ENCODE measurements at places on chromosomes 7 and 10.

- DNase-seq, result no peak
Observed at GRCh38 chr10:42836771-42837468, 54.3 kb downstream of the BMS1 start.

DNA sequence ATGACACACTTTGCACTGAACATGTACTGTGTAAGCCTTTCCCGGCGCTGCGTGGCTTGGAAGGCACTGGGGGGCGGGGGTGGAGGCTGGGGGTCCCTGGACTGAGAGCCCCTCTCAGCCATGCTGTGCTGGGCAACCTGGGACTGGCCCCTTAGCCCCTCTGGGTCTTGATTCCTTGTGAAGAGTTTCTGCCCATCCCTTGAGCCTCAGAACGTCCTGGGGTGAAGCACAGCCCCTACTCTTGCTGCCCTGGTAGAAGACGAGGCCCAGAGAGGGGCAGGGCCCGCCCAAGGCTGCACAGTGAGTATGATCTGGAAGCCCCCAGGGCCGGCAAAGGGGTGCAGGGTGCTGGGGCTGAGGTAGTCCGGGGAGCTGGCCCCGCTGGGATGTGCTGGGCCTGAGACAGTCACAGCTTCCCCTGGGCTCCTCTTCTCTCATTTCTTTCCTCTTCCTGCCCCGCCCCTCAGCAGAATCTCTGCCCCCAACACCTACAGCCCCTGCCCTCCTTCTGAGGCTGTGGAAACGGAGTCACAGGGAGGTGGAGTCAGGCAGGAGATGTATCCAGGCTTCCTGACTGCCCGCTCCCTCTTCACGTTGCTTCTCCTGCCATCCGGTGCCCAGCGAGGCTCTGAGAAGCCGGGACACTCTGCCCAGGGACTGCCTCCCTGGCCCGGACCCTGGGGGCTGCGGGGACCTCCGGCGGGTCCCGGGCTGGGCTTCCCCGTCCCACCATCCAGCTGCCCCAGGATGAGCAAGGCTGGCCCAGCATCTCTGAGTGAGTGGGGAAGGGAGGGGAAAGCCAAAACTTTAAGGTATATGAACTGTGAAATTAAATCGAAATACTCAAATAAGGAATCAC, 60.5 kb downstream of the UNCX start:
- no peak for DNase-seq

GRCh38 chr7:129792721-129793120, 160.0 kb downstream of the UBE2H start:
- no peak for DNase-seq

DNA sequence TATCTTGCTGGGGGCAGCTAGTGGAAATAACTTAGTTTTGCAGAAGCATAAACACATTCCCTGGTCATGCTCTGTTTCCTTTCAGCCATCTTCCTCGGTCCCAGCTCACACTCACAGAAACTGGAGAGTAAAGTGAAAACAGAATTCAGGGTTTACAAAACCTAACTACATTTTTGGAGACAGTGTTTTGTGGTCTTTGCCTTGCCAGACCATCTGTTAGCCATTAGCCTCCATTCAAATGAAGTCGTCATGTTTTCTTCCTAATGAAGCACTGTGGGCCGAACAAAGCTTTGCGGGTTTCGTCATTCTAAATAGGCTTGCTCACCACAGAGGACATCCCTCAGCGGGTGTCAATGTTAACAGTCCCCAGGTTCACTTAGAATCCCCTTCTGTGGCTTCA, 214.6 kb upstream of the TMEM72 start:
- no peak for DNase-seq

GRCh38 chr10:70679498-70679897, 7.2 kb downstream of the ADAMTS14 start:
- DNase-seq, result no peak

DNA sequence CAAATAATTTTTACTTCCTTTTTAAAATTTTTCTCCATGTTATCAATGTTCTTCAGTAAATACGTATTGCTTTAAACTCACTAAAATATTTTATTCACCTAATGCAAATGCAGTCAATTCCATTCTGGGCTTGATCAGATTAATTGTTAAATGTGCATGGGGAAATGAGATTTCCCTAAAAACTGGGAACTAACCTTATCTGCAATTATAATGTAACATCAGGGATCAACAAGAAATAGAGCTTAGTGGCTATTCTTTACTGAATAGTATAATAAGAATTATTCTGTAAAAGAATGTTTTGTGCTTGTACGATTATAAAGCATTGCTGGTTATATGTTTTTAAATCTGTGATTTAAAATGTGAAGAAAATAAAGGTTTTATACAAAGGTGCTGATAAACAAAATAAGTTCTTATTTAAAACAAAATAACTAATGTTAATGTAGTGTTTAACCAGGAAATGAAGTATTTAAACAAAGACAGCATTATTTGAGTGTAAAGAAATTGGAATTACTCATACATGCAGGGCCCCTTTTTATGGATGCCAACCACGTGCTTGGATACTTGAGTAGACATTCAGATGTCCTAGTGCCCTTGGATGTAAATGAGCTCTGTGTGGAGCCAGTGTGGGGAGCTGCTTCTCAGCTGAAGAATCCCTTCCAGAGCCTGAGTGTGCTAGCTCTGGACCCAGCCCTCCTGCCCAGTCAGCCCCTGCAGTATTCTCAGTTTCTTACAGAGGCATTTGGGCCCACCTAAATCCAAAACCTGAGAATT, 84.2 kb downstream of the REEP3 start:
- DNase-seq, result peak; percentile 1

DNA sequence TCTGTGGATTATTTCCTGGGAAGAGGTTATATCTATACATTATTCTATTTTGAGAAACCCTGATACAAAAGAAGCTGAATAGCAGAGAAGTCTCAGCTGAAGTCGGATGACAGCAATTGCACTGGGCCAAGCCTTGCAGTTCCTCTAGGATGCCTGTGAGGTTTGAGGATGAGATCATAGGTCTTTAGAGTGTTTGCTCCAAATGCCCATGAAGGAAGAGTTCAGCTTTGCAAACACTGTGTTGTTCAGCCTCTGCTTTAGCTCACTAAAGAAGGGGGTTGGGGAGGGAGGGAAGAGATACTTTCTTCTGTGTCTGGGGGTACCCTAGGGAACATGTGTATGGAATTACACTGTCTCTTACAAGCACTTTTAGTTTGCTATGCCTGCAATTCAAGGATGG, 282.5 kb upstream of the NRP1 start:
- no peak for DNase-seq

DNA sequence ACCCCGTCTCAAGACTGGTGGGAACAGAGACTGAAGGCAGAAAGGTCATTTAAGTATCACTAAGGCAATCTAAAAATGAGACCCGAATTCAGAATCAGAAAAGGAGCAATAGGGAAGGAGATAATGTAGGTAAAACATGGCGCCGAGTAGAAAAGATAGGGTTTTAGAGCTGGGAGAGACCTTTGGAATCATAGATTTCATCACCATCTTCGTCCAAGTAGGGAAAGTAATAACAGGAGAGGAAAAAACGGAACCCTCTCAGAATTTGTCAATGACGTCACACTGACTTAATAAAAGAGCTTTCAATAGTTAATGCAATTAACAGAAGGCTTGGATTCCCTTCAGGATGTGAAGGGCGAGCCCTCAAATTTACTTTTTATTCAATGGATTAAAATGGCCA, 1.0 kb upstream of the UBN2 start:
- no peak for DNase-seq

DNA sequence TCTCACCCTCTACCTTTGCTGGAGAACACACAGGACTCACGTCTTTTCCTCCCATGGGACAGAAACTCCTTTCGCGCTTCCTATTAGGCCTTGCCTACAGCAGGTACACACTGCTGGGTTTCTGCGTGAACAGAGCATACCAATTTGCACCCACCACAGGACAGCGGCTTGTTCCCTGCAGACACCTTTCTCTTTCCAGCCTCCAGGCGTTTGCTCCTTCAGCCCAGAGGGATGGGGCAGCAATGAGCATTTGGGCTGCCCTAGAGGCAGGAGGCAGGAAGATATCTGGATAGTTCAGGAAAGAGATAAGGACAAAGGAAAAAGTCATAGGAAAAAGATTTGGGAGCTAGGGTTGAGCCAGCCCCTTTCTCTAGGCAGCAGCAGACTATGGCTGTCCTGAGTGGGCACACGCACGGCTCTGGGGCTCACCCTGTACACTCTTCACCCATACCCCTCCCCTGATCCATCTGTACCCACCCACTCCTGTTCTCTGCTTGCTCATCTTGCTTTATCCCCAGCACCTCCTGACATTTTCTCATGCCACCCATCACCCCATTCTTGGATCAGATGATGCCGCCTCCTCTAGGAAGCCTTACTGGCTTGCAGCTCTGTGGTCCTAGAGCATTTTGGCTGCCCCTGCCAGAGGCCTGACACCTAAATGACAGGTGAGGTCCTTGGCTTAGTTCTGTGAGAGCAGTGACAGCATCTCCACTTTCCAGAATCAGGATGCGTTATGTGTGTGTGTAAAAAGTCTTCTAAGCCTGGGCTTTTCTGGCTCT, 40.7 kb upstream of the SPDYE3 start:
- no peak for DNase-seq

- DNase-seq, result no peak
Observed at GRCh38 chr10:128875030-128875744, 591.9 kb upstream of the MGMT start.

- DNase-seq, result no peak
Observed at GRCh38 chr10:110637558-110638053, 6.5 kb upstream of the RBM20 start.

- no peak for DNase-seq
Observed at GRCh38 chr10:123751342-123752134, 85.4 kb downstream of the GPR26 start.

DNA sequence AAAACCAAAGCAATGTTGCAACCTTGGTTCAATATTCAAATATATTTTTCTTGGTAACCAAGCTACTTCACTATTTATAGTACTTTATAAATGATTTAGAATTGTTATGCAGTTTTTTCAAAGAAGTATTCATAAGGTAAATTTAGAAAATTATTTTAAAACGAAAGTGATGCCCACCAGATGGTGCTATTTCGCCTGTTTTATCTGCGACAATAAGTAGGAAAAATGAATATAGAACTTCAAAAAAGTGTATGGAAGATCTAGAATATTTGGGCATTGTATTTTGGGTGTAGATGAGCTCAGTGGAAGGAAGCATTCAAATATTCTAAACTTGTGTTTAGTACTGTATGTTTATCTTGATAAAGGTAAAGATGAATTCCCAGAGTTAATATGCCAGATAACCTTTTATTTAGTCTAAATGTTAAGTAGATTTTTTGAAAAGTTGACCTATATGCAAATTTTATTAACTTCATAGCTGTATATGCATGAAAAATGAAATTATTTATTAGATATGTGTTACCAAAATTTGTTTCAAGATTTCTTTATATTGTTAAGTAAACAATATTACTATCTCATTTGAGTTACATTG, 93.2 kb downstream of the ADK start:
- DNase-seq, result no peak

DNA sequence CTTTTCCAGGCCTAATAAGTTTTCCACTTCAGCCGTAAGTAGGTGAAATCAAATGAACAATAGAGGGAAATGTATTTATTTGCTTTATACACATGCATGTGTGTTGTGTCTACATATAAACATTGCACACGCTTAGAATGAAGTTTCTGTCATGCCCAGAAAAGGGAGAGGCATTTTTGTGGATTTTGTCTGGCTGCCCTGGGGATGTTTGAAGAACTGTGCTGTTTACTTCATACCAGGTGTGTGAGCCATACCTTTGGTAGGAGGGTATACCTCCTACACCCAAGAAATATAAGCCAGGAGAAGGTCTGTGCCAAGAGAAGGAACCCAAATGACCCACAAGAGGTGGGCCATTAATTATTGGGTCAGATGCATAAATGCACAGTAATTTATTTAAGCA, 12.8 kb downstream of the GATAD1 start:
- no peak for DNase-seq

DNA sequence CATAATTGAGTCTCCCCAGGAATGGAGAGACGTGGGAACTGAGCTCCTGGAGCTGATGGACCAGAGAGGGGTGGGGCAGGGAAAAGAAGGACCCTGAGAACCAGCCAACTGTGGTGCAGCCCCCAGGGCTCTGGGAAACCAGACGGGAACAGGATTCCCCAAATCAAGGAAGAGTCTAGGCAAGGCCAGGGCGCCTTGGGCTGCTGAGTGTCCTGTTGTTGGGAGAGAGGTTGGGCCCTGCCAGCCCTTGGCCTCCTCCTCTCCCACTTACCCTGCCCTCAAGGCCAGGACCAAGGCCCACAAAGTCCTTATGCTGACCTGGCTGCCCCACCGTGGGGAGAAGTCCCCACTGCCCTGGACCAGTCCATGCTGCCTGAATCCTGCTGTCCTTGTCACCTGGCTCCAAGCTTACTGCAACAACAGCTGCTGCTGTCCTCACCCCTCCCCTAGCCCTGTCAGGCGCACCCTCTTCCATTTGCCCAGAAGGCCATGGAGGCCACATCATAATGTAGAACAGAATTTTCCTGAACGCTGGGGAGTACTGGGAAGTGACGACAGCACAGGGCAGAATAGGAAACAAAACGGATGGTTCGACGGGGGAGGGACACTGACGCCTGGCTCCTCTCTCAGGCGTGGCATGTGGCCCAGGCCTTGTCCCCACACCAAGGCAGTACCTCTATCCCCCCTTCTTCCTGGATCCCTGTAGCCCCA, 132.9 kb upstream of the ZMIZ1 start:
- DNase-seq, result no peak

DNA sequence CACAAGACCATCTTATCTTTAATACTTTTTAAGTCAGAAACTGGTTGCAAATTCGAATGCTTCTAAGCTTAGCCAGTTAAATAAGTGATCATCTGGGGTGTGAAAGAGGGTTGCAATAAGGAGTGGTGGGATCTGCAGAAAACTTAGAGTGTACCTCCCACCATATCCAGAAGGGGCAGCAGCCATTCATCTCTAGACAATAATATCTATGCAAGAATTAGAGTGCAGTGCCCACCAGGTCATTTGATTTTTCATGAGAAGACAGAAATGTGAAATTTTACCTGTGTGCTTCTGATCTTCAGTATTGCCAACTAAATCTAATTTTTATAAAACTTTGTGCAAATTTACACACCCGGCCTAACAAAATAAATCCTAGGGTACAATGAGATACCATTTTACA, 127.2 kb upstream of the SP4 start:
- DNase-seq, result no peak

DNA sequence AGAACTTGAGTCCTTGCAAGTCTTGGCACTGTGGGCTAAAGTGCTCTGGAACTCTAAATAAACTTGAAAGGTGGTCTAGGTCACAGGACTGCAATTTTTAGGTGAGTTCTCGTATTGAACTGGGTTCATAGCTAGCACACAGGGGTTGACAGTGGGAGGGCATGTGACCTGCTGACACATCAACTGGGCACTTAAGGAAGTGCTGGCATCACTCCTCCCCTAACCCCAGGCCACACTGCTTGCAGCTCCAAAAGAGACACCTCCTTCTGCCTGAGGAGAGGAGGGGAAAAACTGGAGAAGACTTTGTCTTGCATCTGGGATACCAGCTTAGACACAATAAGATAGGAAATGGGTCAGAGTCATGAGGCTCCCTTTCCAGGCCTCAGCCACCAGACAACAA, 38.0 kb upstream of the AASS start:
- DNase-seq, result no peak

DNA sequence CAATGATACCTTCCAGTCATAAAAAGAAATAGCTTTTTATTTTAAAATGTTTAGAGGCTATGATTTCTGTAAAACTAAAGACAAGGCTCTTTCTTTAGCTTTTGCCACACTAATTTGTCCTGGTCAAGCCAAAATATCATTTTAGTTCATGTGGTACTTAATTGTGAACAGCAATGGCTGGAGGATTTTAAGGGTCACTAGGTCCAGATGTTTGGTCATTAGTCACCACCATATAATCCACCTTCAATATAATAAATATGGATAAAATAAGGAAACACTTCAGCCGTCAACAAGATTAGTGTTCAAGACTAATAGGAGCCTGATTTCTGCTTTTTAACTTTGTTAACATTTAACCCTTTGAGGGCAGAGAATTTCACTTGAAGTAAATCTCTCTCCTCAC, 50.0 kb upstream of the HGF start:
- no peak for DNase-seq

Data from NCI-H526 treated with DMSO at 0.1 percent for 48 hours (cell line).